A549 (cell line): ENCODE measurements at places on chromosomes 12 and 14.

DNA sequence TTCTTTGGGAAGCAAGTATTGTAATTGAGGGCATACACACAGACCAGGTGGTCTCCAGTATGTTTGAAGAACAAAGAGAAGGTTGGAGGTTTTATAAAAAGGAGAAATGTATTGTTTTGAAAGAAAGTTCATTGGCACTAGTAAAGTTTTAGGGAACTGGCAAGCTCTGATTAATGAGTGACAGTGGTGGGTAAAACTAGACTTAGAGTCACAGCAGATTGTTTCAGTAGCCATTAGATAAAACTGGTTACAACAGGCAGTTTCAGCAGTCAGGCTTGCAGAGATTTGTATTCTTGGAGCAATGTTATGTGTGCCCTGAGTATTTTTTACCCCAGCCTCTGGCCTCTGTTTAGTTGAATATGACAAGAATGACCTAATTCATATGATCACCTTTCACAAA, 49.1 kb upstream of the ARID2 start:
- DNase-seq = no peak

- peak; percentile 8 for DNase-seq
Measured at GRCh38 chr12:74963867-74964331, 245.7 kb downstream of the KCNC2 start.

GRCh38 chr14:96863327-96863985, 66.3 kb downstream of the VRK1 start:
- no peak for DNase-seq

GRCh38 chr12:47265391-47265790, 185.6 kb upstream of the AMIGO2 start:
- no peak for DNase-seq

DNA sequence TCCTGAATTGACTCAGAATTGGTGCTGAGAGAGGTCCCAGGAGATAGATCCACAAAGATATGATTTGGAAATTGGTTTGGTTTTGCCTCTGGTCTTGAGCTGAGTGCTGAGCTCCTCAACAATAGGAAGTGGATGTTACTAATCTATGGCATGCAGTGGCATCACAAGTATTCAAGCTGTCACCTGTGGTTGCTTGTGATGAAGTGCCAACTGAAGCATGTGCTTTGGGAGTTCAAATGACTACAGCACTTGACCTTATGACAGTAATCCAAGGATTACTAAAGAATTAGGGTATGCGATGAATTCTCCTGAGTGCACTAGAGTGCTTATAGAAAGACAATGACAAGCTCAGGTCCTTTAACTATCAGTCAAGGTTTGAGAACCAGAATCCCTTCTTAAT, 406.2 kb downstream of the NOVA1 start:
- no peak for DNase-seq

DNA sequence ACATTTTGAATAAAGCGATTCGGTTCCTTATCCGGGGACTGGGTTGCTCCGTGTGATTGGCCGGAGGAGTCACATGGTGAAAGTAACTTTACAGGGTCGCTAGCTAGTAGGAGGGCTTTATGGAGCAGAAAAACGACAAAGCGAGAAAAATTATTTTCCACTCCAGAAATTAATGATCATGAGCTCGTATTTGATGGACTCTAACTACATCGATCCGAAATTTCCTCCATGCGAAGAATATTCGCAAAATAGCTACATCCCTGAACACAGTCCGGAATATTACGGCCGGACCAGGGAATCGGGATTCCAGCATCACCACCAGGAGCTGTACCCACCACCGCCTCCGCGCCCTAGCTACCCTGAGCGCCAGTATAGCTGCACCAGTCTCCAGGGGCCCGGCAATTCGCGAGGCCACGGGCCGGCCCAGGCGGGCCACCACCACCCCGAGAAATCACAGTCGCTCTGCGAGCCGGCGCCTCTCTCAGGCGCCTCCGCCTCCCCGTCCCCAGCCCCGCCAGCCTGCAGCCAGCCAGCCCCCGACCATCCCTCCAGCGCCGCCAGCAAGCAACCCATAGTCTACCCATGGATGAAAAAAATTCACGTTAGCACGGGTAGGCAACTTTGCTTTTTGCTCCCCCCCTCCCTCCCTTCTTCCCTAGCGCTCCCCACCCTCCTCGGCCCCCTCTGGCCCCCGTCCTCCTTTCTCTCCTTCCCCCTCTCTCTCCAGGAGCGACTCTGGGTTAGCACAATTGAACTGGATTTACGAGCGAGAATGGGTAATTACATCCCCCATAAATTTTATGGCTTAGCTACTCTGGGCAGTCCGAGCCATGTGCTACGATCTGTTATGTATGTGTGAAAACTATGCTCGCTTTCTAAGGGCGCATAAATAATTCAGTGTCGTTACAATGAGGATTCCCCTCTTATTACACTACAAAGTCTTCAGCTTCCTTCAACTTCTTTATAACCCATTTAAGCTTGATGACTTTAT, at the start of gene HOXC4:
HOXC4 (plus strand) TSS at position 85 of the 991 bp plus-strand sequence; CDS start at position 173, 88 bp downstream.
- DNase-seq = peak; percentile 82

GRCh38 chr12:124607681-124608425, 40.4 kb upstream of the NCOR2 start:
- no peak for DNase-seq

GRCh38 chr12:252636-253035, 10.0 kb downstream of the SLC6A13 start:
- DNase-seq = no peak

- peak; percentile 44 for DNase-seq
Measured at GRCh38 chr14:73295198-73295796, 58.0 kb downstream of the PAPLN start.

DNA sequence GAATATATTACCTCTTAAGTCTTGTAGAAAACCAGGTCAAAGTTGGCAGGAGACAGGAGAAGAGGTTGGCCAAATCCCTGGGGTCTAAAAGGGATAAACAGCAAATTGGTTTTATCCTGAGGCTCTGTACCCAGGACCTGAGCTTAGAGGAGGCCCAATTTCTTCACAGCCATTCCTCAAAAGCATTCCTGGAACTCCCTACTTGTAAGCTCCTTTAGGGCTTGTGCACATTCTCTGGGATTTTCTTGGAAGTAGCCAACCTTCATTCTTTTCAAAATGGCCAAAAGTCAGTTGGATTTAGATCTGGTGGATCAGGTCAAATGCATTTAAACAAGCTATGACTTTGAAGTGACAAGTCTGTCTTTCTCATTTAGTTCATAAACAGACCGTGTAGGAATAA, 152.1 kb upstream of the PLXNC1 start:
- no peak for DNase-seq

GRCh38 chr14:99726538-99727095, 42.5 kb downstream of the CYP46A1 start:
- DNase-seq = no peak

DNA sequence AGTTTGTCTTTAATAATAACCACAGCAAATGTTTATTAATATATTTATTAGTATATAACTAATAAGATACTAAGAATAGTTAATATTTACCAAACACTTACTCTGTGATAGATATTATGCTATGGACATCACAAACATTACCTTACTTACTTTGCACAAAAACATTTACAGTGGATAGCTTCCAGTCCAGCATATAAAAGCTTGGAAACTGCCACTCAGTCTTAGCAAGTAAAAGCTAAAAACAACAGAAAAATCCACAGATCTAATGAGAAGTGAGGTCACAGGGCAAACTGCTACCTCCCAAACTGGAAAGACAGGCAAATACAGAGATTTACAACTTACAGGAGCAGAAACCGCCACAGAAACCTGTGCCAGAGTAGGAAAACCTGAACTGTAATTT, 99.8 kb downstream of the METTL25 start:
- DNase-seq = no peak

DNA sequence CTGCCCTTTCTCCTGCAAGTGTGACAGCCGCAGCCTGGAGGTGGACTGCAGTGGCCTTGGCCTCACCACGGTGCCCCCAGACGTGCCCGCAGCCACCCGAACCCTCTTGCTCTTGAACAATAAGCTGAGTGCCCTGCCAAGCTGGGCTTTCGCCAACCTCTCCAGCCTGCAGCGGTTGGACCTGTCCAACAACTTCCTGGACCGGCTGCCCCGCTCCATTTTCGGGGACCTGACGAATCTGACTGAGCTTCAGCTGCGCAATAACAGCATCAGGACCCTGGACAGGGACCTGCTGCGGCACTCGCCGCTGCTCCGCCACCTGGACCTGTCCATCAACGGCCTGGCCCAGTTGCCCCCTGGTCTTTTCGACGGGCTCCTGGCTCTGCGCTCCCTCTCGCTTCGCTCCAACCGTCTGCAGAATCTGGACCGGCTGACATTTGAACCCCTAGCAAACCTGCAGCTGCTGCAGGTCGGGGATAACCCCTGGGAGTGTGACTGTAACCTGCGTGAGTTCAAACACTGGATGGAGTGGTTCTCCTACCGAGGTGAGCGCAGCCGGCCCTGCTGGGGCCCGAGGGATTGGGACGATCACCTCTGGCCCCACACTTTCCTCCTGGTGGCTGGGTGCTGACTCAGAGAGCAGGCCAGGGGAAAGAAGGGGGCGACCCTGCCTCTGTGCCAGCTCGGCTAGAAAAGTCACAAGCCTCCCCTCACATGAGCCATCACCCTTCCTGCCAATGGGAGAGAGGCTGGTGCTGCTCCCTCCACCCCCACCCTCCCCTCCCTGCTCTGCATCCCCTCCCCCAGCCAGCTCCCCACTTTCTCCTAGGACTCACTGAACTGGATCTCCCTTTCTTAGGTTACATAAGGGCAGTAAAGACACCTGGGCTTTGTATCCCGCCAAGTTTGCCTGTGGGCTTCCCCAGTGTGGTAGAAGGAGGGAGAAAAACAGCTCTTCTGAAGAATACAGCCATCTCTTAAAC, 10.9 kb downstream of the LRTM2 start:
- peak; percentile 28 for DNase-seq

DNA sequence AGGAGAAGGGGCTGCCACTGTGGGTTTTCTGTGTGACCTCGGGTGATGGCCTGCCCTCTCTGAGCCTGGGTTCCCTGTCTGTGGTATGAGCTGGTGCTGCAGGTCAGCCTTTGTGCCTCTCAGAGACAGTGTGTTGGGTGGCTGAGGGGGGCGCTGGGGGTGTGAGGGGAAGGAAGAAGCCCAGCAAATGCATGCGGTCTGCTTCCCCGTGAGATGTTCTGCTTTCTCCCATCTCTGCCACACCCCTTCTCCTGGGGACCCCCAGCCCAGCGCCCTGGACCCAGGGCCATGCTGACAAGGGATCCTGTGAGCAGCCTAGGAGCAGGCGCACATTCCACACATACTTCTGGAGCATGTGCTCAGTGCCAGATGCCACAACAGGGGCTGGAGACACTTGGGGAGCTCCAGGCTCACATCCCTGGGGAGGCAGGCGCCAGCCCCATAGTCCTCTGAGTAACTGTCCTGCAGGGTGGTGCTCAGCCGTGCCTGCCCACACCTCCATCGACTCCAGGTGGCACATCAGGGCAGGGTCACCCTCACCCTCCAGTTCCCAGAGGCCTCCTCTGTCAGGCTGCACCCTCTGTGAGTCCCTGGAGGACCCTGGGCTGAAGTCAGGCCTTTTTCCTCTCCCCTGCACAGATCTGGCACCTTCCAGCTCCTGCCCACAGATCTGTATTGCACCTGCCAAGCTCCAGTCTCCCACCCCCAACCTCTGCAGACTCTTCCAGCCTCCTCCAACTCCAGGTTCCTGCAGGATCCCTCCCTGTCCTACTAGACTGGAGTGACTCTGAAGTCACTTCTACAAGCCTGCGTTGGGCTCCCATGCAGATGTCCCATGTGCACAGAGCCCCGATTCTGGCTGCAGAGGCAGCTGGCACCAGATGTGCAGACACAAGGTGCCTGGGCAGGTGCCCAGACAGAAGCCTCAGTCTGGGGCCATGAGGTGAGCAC, 205.6 kb downstream of the KIF26A start:
- DNase-seq = no peak
